HuH-7.5 (cell line): ENCODE measurements at places on chromosomes 5 and 9.

GRCh38 chr9:121744687-121745395, 93.4 kb downstream of the DAB2IP start:
- DNase-seq = peak; percentile 52

GRCh38 chr9:125544988-125545651, 161.9 kb downstream of the MAPKAP1 start:
- no peak for DNase-seq

- DNase-seq = peak; percentile 79
Observed at GRCh38 chr5:174327317-174327864, 281.9 kb downstream of the NSG2 start.

DNA sequence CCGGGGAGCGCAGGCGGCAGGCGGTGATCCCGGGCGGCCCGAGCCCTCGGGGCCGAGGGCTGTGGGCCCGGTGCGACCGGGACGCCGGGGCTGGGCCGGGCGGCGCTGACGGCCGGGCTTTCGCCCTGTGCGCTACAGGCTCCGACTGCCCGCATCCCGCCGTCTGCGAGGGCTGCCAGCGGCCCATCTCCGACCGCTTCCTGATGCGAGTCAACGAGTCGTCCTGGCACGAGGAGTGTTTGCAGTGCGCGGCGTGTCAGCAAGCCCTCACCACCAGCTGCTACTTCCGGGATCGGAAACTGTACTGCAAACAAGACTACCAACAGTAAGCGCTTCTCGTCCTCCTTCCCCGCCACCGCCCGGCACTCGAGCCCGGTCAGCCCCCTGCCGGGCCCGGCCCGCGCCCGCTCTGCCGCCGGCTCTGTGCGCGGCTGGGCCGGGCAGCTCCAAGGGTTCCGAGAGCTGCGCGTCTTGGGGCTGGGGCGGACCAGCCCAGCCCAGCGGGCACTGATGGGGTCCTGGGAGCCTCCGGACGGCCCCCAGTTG, 1.6 kb downstream of the LMX1B start:
- peak; percentile 69 for DNase-seq

GRCh38 chr9:114511978-114512874, 7.0 kb upstream of the WHRN start:
- DNase-seq = no peak

DNA sequence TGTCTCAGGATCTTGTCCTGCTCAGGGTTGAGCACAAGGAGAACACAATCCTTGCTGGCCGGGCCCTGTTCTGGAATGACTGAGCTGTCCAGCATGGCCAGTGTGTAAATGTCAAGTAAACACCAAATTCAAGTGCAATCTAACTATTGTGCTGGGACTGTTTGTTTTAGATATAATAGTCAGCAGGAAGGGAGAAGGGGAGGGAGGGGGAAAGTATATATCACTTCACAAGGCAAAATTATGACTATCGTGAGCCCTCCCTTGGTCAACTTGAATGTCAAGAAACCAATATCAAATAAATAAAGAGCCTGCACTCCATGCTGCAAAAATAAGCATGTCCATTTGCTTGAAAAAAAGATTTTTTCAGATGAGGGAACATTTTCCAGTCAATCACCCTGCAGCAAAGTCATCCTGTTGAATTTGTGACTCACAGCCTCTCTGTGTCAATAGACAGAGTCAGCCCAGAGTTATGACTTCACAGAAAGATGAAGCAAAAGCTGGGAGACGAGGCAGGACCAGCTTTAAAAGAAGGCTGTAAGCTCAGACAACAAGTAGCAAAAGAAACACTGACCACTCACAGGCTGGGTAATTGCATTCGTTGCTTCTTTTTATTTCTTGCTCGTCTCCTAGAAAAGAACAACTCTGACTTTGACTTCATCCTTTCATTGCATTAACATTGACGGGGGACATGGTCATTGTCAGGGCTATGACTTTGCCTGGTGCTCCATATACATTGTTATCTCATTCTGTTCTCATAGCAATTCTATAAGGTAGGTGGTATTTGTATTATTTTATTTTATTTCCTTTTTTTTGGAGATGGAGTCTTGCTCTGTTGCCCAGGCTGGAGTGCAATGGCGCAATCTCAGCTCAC, 15.3 kb upstream of the KLF4 start:
- DNase-seq = peak; percentile 81
